ENCODE measurements at places on chromosomes 13 and 19.

DNA sequence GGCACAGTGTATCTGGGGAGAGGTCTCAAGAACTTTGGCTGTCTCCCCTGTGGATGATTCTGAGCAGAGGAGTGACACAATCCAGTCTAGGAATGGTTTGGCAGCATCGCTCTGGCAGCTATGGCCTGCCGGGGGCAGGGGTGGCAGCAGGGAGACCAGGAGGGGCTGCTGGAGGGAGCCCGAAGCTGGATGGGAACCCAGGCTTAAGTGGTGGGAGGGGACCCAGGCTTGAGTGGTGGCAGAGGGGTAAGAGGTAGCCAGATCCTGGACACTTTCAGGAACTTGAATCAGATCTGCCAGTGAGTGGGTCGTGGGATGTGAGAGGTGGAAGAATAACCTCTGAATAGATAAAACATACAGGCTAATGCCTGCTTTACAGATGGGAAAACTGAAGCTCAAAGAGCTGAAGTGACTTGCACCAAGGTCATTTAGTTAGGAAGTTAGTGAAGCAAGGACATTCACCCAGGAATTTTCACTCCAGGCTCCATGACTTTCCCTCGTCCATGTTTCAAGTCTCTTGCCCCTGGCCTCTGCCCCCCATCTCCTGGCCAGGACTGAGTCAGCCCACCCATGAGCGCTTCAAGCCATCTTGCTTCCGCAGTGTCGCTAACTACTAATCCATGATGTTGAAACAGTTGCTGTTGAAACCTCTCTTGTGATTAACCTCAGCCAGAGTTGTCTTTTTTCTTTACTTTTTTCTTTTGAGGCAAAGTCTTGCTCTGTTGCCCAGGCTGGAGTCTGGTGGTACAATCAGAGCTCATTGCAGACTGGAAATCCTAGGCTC, 29.9 kb upstream of the C1QTNF9 start:
- DNase-seq: no peak

GRCh38 chr13:110447058-110447511, 114.4 kb downstream of the RAB20 start:
- peak; percentile 64 for DNase-seq

GRCh38 chr19:33868788-33869412, 72.2 kb downstream of the KCTD15 start:
- DNase-seq: no peak

DNA sequence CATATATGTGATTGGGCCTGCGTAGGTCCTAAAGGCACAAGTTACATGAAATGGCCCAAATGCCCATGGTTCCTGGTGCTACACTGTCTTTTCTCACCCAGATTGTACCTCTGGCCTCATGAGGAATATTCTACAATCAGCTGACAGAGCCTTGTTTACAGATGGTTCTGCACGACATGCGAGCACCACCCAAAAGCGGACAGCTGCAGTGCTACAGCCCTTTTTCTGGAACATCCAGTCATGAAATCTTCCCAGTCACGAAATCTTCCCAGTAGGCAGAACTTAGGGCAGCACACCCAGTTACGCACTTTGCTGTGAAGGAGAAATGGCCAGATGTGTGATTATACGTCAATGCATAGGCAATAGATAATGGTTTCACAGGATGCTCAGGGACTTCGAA, 7.7 kb upstream of the ELF1 start:
- no peak for DNase-seq

DNA sequence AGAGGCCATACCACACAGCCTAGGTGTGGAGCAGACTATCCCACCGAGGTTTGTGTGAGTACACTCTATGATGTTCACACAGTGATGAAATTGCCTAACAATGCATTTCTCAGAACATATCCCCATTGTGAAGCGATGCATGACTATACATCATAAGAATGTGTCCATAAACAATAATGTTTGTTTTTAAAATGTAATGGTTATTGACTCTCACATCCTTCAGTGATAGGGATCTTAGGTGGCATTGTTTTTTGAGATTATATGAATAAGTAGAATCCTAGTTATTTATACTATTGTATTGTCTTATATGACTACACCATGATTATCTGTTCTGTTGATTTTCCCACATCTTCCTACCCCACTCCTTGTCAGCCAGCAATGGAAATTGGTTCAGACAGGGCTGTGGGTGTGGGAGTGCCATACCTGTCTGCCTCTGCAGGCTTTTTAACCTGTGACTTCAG, 13.6 kb downstream of the CCNA1 start:
- no peak for DNase-seq

DNA sequence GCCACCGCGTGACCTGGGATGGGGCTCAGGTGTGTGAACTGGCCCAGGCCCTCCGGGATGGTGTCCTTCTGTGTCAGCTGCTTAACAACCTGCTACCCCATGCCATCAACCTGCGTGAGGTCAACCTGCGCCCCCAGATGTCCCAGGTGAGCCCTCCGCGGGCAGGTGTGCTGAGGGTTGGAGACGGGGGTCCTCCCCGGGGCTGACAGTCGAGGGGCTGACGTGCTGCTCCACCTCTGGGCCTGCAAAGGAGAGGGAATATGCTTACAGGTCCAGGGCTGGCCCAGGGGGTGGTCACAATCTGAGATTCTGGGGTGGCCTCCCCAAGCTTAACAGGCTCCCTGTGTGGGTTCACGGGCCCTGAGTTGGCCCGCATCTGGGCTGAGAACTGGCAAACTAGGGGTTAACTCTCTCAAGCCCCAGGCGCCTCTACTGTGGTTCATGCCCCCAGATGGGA, 386 bp downstream of the VAV1 start:
- no peak for DNase-seq

GRCh38 chr19:18889949-18890745, 5.8 kb downstream of the CERS1 start:
- no peak for DNase-seq

- no peak for DNase-seq
These were observed 35.4 kb upstream of the ADGRE1 start for GRCh38 chr19:6852001-6852400.

DNA sequence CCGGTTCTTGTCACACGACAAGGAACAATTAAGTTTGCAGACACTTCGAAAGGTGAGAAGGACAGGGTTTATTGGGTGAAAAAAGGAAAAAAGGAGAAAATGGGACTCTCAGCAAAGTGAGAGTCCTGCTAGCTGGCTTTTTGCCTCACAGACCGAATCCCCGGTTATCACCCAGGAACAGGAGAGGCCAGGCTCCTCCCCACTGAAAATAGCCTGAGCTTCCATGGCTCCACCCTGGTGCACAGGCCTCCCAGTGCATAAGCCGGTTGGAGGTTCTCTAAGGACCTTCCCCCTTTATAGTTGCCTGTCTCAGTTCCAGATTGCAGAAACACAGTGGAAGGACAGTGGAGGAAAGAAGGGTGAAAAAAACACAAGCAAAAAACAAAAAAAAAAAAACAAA, 571.7 kb downstream of the KCTD12 start:
- no peak for DNase-seq

DNA sequence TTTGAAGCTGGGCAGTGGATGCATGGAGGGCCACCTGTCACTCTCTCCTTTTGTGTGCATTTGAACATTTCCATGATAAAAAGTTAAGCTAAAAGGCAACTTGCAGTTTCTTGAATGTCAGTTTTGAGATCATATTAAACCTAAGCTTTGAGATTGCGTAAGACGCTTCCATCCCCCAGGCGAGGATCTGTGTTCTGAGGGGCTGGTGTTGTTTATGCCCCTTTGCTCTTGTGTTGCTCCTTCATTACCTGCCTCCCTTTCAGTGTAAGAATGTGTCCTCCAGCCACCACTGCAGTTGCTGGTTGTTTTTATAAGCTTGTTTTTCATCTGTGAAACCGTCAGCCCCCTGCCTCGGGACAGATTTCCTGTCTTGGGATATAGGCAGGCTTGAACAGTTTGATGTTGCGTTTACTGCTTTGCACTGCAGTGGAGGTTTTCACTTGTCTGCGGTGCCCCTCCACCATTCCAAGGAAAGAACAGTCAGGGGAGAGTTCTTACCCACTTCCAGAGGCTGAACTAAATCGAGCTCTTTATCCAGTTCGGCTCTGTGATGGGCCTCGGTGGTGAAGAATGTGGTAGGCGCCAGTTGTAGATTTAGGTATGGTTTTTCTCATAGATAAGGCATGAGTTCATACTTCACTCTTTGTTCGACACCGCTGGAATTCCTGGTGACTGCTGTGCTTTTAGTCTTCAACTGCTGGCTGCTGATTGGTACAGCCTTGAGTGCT, 96.8 kb downstream of the ARHGEF7 start:
- DNase-seq: no peak

- DNase-seq: no peak
These were observed 15.1 kb downstream of the KCNRG start for GRCh38 chr13:50030315-50030714.

DNA sequence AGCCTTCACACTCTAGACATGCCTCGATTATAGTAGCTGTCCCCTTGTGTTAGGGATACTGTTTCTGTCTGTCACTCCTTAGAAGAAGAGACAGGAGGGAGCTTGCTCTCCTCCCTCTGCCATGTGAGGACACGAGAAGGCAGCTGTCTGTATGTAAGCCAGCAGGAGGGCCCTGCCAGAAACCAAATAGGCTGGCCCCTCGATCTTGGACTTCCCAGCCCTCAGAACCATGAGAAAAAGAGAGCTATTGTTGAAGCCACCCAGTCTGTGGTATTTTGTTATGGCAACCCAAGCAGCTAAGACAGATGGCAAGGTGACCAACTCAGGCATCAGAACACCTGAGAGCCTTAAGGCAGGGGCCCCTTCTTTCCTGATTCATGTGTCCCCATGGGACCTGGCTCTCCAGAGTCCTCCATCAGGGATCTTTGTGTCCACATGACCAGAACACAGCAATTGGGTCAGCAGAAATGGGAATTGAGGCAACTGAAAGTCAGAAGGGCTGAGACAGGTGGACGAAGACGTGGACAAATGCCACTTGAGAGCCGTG, 65.6 kb upstream of the NPAS1 start:
- no peak for DNase-seq

DNA sequence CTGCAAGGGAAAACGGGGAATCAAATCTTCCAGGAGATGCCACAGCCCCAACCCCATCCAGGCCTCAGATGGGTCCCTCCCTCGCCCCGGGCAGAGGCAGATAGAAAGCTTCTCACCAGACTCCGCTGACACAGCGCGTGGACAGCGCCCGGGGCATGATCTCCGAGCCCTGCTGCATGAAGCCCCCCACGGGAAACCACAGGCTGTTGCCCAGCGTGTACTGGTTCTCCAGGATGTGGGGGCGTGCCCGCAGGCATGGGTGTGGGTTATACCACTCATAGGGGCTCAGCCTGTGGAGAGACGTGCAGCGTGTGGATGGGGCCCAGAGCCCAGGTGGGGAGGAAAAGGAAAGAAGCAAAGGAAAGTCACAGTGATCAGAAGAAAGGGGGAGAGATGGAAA, 27.2 kb upstream of the ATP1A3 start:
- DNase-seq: no peak

DNA sequence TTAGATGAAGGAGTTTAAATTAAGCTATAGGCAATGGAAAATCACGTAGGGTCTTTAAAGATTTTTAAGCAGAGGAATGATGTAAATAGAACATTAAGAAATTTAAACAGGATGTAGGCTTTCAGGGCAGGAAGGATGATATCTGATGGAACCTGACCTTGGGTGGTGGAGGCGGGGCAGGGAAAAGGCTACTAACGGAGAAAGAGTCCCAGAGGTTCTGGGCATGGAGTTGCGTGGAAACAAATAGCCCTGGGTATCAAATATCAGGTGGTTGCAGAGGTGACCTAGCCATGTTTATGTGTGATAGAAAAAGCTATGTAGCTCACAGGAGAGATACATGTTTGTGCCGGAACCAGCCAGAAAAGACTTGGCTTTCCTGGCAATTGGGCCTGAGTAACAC, 7.8 kb upstream of the CDK8 start:
- DNase-seq: no peak

- no peak for DNase-seq
These were observed 9.1 kb upstream of the TLE2 start for GRCh38 chr19:3038214-3038613.

GRCh38 chr13:76651286-76651685, 234.9 kb downstream of the KCTD12 start:
- DNase-seq: no peak

GRCh38 chr13:109818886-109819285, 32.5 kb upstream of the IRS2 start:
- no peak for DNase-seq

DNA sequence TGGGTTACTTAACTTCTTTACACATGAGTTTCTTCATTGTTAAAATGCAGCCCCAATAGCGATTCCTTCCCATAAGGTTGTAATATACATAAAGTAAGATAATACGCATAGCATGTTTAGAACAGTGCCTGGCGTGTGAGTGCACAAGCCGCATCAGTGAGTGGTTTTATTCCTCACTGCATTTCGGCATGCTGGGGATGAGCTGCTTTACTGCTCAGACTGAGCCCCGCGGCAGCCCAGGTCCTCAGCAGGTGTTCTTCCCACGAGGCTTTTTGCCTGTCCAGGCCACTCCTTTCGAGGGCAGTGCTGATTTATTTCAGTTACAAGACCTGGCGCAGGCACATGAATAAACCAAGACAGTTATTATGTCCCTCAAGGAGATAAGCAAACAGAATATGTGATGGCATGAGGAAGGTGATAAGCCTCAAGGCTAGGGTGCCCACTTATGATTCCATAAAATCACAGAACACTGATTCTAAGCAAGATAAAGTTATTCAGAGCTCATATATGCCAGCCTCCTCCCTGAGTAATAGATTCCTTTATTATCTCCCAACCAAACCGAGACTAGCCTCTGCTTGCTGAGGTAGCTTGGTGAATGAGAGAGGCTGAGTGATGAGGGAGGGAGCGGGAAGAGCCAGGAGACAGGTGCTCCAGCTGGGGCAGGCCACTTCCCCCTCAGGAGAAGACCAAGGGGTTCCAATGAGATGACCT, 505.5 kb downstream of the DIAPH3 start:
- DNase-seq: no peak

DNA sequence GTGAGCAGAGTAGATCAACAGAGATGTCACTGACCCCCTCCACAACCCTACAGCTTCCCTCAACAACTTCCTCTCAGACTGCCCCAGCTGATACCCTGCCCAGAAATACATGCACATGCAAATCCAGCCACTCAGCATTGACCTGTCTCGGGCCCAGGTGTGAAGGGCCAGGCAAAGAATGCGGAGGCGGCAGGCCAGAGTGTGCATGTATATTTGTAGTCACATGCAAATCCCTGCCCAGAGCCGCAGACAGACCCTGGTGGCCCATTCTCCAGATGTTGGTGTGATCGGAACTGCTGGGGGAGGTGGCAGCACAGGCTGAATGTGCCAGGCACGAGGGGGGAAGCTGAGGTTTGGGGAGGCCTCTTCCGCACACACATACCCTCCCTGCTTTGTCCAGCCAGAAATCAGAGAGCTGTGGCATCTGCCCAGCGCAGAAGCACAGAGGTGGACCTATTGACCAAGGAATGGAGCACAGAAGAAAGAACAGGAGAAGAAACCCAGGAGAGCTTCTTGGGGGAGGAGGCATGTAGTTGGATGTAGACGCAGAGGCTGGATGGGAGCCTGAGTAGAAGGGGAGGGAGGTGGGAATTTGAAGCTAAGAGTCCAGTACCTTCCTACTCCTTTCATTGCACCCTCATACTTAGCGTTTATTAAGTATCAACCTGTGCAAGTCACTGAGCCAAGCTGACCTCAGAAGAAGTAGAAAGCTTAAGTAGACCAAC, 14.4 kb downstream of the MEF2B start:
- peak; percentile 79 for DNase-seq

GRCh38 chr19:45953676-45954075, 20.0 kb downstream of the NOVA2 start:
- DNase-seq: no peak

- DNase-seq: no peak
These were observed 1.9 kb upstream of the RHPN2 start for GRCh38 chr19:33066543-33066942.
